ENCODE measurements at places on chromosomes 7 and 10. TPM values are rescaled to one million over a fixed set of nuclear protein-coding genes. Genes with fewer than 3 reads are reported as not detected.

The MBL2 gene
- total RNA-seq, result not detected

DNA sequence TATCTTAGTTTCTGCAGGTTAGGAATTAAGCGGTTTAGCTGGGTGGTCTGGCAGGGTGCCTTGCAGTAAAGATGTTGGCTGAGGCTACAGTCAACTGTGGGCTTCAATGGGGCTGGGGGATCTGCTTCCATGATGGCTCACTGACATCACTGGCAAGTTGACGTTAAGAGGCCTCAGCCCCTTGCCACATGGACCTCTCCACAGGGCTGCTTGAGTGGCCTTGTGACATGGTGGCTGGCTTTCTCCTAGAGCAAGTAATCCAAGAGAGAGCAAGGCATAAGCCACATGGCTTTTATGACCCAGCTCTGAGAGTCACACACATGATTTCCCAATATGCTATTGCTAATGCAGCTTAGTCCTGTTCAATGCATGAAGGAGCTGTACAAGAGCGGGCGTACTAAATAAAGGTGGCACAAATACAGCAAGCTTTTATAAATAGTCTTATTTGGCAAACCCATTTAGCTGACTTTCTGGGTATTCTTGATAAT is 109.1 kb downstream of the SEPTIN7 start:
- DNase-seq, result no peak

GRCh38 chr7:410395-410910 is 109.2 kb downstream of the PDGFA start:
- no peak for DNase-seq

- DNase-seq, result peak; percentile 29
Measured at GRCh38 chr10:6669269-6669859, 89.3 kb upstream of the PRKCQ start.

The TFEC gene
- total RNA-seq, result 1.2 TPM

The TCAF2 gene
- total RNA-seq, result 27.6 TPM

The STYXL1 gene
- 18.9 TPM for total RNA-seq

GRCh38 chr7:101707587-101707986 is 78.5 kb upstream of the MYL10 start:
- no peak for DNase-seq

The UPK3BL2 gene
- total RNA-seq, result 46.0 TPM

- DNase-seq, result no peak
Measured at GRCh38 chr7:159310457-159311171, 165.9 kb upstream of the VIPR2 start.

The NPFFR1 gene
- total RNA-seq, result not detected

- no peak for DNase-seq
Measured at GRCh38 chr10:26835025-26835424, 25.7 kb downstream of the ABI1 start.

The VIM gene
- 677 TPM for total RNA-seq

DNA sequence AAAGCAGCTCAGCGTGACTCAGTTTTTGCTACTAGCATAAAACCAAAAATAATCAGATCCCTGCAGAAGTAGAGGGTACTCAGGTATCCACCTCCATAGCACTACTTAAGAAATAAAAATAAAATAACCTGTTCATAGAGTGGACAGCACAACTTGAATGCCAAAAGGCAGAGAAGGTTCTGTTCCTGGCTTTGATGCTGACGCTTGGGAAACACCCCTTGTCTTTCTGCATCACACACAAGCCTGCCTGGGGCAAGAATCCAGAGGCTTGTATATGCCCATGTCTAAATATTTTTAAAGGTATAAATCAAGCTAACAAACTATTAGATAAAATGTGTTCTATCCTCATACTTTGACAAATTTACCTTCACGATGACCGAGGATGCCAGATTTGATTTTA is 207.3 kb downstream of the KIAA1217 start:
- no peak for DNase-seq

GRCh38 chr10:70481831-70482530 is 3.4 kb downstream of the PALD1 start:
- no peak for DNase-seq

- no peak for DNase-seq
Measured at GRCh38 chr10:23439452-23439960, 631 bp downstream of the OTUD1 start.

DNA sequence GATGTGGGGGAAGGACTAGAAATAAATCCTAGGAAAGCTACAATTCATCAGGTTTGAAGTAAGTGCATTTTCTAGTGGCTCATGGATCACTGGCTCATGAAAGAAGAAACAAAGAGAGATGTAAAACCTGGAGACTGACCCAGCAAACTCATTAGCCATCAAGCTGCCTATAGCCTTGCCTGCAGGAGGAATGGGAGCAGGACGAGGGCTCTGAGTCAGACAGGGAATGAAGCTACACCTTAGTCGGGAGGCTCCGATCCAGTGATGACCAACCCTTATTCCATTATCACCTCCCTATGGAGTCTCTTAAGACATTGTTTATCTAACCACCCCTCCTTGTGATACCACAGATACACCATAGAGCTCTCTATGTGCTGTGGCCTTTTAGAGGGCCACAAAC is 112.5 kb upstream of the WDR11 start:
- no peak for DNase-seq

DNA sequence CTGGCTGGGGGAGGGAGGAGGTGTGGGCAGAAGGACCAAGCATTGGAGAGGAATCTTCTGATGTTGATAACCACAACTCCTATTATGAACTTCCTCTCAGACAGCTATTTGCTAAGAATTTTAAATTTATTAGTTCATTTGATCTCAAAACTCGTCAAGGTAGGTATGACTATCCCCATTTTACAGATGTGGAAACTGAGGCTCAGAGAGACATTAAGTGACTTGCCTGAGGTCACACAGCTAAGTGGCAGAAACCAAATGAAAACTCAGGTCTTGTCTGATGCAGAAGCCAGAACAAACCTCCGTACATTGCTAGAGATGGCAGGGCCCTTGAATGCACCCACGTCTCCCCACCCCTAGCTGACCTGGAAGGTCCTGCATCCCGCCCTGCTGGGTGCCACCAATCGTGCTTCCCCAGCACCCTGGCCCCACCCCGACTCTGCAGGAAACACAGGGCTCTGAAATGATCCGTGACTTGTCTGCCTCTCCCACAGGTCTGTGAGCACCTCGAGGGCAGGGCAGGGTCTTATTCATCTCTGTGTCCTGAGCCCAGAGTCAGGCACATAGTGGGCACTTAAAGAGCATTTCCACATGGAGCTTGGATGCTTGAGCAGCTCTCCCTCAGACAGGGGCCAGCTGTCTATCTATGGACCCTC is 5.6 kb upstream of the PALD1 start:
- no peak for DNase-seq

The TMEM26 gene
- not detected for total RNA-seq

GRCh38 chr10:127614484-127615017 is 65.4 kb downstream of the NPS start:
- DNase-seq, result no peak

The CCDC172 gene
- not detected for total RNA-seq

- DNase-seq, result no peak
Measured at GRCh38 chr10:74330646-74331045, 179.6 kb downstream of the ADK start.

The PRSS37 gene
- not detected for total RNA-seq

GRCh38 chr10:110311357-110311949 is 6.7 kb upstream of the SMNDC1 start:
- peak; percentile 43 for DNase-seq

DNA sequence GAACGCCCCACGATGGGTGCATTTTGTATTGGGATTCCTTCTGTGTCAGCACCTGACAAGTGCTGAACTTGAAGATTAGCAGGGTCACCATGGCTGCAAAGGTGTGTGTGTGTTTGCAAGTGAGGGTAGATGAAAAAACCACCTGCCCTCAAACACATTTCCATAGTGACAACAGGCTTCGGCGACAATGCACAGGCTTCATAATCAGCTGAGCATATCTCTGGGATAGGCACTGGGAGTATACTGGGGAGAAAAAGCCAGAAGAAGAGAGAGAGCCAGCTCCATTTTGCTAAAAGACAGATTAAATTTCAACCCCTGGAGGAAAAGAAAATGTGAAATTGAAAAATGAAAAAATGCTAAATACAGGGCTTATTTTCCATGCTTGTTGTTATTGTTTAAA is 656.1 kb downstream of the INHBA start:
- DNase-seq, result no peak

DNA sequence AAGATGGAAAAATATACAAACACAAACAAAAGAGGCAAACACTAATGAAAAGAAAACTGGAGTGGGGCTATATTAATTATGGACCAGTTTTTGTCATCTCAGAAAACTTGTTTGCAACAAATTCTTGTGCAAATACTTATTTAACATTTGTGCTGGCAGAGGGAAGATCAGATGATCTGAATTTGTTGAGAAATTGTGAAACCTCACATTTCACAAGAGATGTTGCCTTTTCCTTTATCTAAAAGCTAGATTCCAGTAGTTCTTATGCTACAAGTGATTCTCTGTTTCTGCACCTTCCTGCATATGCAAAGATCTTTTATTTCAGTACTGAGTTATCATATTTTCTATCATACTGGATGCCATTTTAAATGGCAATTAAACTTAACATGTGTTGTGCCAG is 320.7 kb downstream of the SUGCT start:
- no peak for DNase-seq

The ANKRD2 gene
- total RNA-seq, result not detected

The TWNK gene
- total RNA-seq, result 14.3 TPM

The IL6 gene
- not detected for total RNA-seq

DNA sequence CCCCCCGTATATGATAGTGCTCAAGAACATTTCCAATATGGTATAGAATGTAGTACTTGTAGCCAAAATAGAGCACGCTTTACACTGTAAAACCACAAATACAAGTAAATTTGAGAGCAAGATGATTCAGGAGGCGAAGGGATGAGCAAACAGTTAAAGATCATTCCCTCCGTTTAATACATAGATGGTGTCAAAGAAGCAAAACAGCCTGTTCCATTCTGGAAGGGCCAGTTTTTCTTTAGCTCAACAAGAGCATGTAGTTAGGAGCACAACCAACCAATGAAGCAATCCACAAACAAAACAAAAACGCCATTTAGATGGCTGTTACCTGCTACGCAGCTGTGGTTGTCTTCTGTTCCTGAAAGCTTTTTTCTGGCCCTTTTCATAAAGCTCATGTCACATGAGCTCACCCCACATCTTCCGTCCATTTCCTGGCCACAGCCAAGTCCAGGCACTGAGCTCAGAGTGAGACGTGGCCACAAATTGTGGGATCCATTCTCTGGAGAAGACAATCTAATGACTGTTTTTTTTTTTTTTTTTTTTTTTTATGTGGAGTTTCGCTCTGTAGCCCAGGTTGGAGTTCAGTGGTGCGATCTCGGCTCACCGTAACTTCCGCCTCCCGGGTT is 185.6 kb downstream of the FANK1 start:
- DNase-seq, result no peak

Measured in CD4-positive, alpha-beta memory T cell (primary cell).